Activated CD4-positive, CD25-positive, alpha-beta regulatory T cell treated with anti-CD3 and anti-CD28 coated beads, Interleukin-2, amount 50 U/mL, for 24 hours (primary cell): ENCODE measurements at places on chromosomes 4 and X.

- ATAC-seq: peak; percentile 66
These were observed 7.9 kb downstream of the BDH2 start for GRCh38 chr4:103091601-103092223.

DNA sequence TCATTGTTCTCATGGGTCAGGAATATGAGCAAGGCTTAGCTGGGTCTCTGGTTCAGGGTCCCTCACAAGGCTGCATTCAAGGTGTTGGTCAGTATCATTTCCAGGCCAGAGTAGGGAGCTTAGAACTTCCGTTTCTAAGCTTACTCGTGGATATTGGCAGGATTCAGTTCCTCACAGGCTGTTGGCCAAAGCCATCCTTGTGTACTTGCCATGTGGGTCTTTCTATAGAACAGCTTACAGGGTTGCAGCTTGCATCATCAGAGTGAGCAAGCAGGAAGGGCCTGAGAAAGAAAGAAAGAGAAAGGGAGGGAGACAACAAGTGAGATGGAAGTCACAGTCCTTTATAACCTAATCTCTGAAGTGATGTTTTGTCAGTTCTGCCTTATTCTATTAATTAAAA is 5.1 kb upstream of the LIMCH1 start:
- ATAC-seq: no peak

GRCh38 chrX:110321081-110321480 is 3.2 kb upstream of the AMMECR1 start:
- ATAC-seq: no peak

DNA sequence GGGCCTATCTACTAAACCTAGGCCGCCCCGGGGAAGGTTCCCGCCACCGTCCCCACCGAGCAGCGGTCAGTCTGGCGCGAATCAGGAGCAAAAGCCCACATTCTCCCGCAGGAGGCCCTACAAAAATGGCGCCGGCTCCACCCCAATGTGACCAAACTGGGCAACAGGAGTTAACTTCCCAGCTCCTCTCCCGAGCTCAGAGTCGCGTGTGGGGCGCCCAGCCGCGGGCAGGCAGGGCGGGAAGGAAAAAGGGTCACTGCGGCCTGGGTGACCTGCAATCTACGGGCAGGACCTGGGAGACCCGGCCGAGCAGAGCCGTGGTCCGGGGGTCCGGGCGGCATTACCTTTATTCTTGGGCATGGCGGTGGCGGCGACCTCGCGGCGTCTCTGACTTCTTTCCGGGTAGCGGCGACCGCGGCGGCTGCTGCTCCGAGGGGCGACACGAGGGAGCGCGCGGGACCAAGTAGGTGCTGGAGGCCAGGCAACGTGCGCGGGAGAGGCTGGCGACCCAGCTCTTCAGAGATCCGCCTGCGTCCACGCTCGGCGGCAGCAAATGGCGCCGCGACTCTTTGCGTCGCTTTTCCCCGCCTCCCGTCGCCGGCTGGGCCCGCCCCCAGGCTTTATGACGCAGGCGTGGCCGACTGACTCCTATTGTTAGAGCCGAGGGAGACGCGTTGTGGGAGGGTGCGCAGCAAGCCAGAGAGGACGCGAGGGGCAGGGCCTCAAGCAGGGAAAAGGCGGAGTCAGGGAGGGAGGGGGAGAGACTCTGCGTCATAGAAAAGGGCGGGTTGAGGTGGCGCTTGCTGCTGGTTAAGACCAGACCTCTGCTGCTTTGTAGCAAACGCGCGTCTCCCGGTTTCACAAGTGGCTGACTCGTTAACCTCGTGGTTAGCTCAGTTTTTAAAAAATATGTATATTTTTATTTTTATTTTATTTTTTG is at the start of gene EIF1AX:
Gene EIF1AX, minus strand, starts transcription at position 558 of the 940 bp plus-strand sequence. Its CDS starts 198 bp downstream, at position 360.
- peak; percentile 98 for ATAC-seq

GRCh38 chrX:120549483-120550452 is 11.0 kb downstream of the CUL4B start:
- peak; percentile 98 for ATAC-seq

- no peak for ATAC-seq
These were observed 5.3 kb upstream of the OTC start for GRCh38 chrX:38347136-38347535.

GRCh38 chr4:11471618-11472017 is 42.9 kb upstream of the HS3ST1 start:
- ATAC-seq: peak; percentile 94

- ATAC-seq: no peak
These were observed 228.6 kb upstream of the BCOR start for GRCh38 chrX:40326186-40326965.

- no peak for ATAC-seq
These were observed 193.9 kb upstream of the SPOCK3 start for GRCh38 chr4:167428156-167428555.

DNA sequence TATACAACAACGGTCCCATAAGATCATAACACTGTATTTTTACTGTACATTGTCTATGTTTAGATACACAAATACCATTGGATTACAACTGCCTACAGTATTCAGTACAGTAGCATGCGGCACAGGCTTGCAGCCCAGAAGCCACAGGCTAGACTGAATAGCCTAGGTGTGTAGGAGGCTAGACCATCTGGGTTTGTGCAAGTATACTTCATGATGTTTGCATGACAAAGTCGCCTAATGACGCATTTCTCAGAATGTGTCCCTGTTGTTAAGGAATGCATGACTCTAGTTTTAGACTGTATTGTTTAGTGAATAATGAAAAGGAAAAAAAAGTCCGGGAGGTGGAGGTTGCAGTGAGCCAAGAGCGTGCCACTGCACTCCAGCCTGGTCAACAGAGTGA is 56.5 kb upstream of the C4orf50 start:
- no peak for ATAC-seq

DNA sequence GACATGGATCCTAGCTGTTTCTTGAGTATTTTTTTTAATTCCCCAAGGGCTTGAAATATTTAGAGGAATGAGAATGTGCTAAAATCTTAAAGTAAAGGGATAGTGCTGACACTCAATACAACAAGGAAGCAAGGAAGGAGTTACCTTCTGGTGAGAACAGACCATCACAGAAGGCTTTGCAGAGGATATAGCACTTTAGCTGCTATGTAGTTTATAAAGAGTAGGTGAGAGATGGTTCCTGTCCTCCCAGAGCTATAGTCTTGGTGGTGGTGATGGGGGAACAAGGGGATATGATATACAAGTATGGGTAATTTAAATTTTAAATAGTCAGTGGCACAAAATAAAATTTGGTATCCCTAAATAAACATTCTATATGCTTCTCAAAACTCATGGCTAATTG is 47.6 kb downstream of the MTHFD2L start:
- ATAC-seq: no peak

DNA sequence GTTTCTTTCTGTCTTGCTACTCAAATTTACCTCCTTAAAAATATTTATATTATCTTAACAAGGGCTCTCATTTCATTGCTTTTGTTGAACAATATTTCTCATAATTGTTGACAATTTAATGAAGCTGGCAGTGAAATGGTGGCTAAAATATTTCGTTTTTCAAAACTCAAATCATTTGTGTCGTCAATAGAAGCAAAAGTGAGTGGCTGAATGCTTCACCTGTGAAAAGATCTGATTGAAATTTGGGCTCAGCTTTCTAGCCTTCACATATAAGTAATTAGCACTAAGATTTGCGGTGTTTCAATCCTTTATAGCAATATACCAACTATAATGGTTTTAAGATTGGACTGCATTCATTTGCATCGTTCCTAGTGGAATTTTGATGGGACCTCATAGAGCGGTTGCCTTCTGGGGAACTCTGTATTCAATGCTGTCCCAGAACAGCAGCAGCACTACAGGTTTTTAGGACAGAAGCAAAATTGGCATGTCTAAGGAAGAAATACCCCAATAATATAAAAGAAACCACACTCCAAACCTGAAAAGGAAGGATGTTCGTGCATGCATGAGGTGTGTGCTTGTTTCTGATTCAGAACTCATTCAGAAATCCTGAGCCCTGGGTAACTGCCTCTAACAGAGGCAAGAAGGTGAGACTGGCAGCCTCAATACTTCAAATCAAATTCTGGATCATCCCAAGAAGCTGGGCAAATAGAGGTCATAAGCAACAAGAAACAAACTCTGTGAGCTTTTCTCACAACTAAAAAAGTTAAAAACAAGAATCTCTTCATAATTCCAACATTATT is 2.5 kb downstream of the CXCL1 start:
- ATAC-seq: no peak

GRCh38 chr4:138790706-138791340 is 224.8 kb upstream of the NOCT start:
- ATAC-seq: no peak

- ATAC-seq: no peak
These were observed 52.8 kb downstream of the MED28 start for GRCh38 chr4:17667253-17667652.

GRCh38 chr4:101191302-101192098 is 155.8 kb downstream of the PPP3CA start:
- no peak for ATAC-seq

DNA sequence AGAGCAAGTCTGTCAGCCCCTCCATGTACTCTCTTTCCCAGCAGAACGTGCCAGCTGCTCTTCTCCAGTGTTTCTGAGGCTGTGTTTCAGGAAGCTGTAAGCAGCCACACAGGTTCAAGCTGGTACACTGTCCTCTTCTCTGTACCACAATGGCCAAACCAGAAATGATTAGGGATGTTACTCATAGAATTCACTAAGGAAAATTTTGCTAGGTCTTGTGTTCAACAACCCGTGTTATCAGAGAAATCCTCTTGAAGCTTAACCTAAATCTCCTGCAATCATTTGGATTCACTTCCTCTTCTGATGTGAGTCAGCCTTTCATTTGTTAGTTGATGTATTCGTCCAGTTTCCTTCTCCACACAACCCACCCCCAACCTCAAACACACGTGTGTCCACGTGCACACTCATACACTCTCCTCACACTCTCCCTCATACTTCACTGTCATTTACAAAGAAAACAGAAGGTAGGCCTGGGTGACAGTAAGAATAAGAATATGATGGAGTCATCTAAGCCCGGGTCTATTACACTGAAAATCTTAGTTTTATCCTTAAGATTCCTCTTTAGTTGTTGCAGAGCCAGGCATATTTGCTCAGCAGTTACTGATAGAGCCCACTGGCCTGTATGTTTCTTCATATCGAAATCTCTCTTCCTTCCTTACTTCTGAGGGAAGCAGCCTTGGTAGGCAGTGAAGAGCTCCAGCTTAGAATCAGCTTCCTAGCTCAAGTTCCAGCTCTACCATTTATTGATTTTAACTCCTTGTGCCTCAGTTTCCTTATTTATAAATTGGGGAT is 63.4 kb downstream of the DCUN1D4 start:
- peak; percentile 41 for ATAC-seq

DNA sequence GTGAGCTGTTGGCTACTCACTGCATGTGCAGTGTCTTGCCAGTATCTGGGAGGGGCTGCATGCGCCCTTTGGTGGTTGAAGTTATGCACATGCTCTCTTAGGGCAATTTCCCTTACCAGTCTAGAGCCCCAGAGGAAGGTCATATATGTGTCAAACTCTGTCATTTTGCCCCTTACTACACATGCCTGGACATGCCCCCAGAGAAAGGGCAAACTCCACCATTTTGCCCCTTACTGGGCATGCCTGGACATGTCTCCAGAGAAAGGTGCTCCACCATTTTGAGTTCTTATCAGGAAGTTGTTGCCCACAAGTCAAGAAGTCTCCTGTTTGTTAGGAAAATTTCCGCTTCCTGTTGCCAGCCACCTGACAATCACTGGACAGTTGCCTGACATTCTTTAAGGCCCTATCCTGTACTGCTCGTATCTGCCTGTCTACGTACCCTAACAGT is 56.4 kb upstream of the PLAC8 start:
- ATAC-seq: no peak

GRCh38 chrX:149497626-149498025 is 7.5 kb downstream of the IDS start:
- no peak for ATAC-seq

DNA sequence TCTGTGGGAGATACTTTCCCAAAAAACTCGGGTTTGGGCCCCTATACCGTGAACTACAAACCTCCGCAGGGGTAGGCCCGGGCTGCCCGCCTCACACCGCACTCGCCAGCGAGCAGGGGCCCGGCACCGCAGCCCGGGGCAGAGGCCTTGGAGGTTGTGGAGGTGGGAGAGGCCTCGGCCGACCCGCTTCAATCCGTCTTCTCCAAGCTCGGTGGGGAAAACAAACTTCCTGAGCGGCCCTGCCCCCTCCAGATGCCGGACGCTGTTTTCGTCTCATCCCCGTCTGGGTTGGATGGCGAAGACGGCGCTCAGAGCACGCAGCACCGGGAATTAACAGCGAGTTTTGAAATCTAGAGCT is 442 bp upstream of the MCUB start:
- peak; percentile 22 for ATAC-seq

DNA sequence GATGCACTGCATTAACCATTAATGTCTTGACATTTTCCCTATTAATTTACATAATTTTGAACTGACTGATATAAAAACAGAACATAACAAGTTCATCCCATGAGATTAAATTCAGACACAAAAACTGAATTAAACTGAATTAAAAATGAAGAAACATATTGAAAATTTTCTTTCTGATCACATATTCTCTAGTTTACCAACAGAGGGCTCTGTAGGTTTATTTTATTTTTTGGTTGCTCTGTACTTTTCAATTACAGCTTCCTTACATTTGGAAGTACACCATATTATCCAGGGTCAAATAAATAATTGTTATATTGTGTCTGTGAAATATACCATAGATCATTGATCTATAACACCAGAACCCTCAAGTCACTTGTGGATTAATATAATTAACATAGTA is 27.3 kb upstream of the CT83 start:
- no peak for ATAC-seq

DNA sequence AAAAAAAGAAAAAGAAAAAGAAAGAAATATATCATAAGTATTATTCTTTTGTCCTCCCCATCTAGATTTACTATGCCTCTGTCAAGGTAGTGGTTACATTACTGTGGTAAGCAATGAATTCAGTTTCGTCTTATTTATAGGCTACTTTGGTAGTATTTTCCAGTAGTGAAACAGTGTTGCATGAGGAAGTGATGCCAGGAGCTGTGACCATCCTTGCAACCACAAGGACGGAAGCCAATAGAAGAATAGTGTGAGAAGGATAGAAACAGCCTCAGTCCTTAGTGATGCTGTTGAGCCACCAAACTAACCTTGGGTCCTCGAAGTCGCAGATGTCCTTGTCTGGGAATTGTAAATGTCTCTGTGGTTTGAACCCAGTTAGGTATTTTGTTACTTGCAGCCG is 328.5 kb downstream of the PPP3CA start:
- ATAC-seq: no peak

DNA sequence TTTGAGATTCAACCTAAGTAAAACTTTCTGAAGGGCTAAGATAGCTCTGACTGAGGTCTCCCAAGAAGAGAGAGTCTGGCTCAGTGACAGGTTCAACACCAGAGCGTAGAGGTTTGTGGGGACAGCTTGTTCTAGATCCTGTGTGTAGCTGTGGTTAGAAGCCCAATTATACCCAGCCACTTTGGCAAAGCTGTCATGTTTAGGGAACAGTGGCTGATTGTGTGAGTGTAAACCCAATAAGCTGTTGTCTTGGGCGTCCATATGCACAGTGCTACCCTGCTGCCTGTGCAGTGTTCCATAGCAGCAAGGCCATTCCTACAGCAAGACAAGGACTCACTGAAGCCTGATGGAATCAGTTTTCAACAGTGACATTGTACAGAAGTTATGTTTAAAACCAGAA is 11.2 kb upstream of the SCRG1 start:
- no peak for ATAC-seq

GRCh38 chrX:124415115-124415800 is 68.9 kb downstream of the SH2D1A start:
- ATAC-seq: no peak
